Fibroblast of skin of right quadriceps (primary cell): ENCODE measurements at places on chromosomes 6 and 20.

GRCh38 chr6:31402324-31403282, 792 bp upstream of the MICA start:
- peak; percentile 6 for DNase-seq

DNA sequence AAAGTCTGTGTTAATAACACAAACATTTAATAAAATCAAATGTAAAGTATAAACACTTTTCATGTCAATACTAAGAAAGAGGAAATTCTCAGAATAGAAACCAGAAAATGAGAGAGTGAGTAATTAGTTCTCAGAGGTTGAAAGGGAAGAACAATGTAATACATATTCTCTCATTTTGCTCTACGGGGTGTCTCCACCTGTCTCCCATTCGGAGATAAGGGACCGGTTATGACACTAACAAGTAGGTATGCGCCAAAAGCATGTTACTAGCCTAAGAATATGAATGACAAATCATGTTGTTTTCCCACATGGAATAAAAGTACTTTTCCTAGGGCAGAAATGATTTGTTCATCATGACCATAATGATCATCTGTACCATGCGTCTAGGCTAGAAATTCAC, 35.6 kb upstream of the PRELID3B start:
- no peak for DNase-seq

GRCh38 chr6:70314296-70314695, 11.4 kb upstream of the COL9A1 start:
- DNase-seq = no peak

GRCh38 chr6:143843677-143843999, 500 bp downstream of the LTV1 start:
- no peak for DNase-seq

DNA sequence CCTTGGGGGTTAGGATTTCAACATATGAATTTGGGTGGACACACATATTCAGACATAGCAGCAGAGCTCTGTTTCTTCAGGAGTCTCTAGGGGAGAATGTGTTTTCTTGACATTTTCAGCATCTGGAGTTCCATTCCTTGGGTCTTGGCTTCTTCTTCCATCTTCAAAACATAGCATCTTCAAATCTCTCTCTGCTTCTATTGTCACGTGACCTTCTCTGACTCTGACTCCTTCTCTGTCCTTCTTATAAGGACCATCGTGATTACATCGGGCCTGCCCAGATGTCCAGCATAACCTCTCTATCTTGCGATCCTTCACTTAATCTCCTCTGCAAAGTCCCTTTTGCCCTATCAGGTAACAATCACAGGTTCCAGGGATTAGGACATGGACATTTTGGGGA, 101.0 kb upstream of the CHD6 start:
- DNase-seq = no peak

- no peak for DNase-seq
Measured at GRCh38 chr6:92271091-92271490, 1148.3 kb downstream of the EPHA7 start.

GRCh38 chr6:167928111-167928510, 69.4 kb upstream of the KIF25 start:
- DNase-seq = no peak

DNA sequence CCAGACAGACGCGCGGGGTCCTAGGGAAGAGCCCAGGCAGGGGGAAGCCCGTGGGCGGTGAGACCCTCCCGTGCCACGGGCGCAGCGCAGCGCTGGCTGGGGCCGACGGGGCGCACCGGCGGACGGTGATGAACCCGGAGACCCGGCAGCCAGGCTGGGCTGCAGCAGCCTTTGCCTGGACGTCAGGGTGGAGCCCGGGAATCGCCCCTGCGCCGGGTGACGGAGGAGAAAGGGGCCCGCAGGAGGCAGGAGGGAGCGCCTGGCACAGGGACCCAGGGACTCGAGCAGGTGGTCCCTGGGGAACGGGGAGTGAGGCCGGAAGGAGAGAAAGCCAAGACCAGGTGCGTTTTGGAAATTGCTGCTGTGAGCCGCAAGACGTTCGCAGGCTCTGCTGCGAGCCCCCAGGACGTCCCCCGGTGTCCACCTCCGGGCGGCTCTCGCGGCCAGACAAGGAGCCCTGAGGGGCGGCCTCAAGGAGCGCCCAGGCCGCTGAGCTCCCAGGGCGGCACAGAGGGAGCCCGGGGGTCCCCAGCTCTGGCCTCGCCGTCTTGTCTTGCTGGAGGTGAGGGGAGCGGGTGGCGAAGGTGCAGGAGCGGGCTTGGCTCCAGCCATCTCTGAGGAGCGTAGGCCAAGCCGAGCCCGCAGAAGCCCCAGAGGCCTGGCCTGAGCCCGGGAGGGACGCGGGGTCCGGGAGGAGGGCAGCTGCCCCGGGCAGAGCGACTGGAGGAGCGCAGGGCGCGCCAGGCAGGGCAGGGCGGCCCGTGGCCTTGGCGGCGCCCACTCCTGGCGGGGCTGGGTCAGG, 191.2 kb upstream of the PDE10A start:
- DNase-seq = no peak
